Stimulated activated CD4-positive, alpha-beta T cell treated with anti-CD3 and anti-CD28 coated beads, Interleukin-4, amount 100 ng/mL, for 1 hour (primary cell): ENCODE measurements at places on chromosomes 7 and 10.
A peak's percentile ranks its signal among the peaks of the same experiment; 100 is the strongest.

- DNase-seq = no peak
Observed at GRCh38 chr7:102925976-102926782, 13.4 kb downstream of the LRRC17 start.

GRCh38 chr10:100909501-100910263 is 3.1 kb upstream of the SLF2 start:
- no peak for DNase-seq

- DNase-seq = no peak
Observed at GRCh38 chr7:70788276-70788675, 343.7 kb upstream of the GALNT17 start.

- DNase-seq = no peak
Observed at GRCh38 chr10:31036209-31036608, 4.5 kb upstream of the ZNF438 start.

- no peak for DNase-seq
Observed at GRCh38 chr10:85265121-85265520, 936.7 kb downstream of the CCSER2 start.

GRCh38 chr10:22323538-22324305 is 2.8 kb downstream of the BMI1 start:
- no peak for DNase-seq

DNA sequence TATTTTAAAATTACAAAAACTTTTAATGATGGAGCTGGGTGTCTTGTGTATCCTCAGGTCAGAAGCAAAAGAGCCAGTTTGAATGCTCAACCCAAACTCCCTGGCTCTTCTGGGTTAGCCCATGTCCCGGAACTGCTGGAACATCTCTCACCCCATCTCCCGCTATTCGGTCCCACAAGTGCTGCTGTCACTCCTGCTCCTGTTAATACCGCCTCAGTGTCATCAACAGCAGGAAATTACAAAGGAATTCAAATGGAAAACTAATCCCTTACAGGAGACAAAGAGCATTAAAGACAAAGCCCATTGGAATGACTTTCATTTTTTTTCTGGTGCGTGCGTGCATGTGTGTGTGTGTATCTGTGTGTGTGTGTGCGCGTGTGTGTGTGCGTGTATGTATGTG is 112.0 kb upstream of the C7orf33 start:
- DNase-seq = no peak

- peak; percentile 16 for DNase-seq
Observed at GRCh38 chr10:62724465-62724864, 80.1 kb upstream of the ADO start.

DNA sequence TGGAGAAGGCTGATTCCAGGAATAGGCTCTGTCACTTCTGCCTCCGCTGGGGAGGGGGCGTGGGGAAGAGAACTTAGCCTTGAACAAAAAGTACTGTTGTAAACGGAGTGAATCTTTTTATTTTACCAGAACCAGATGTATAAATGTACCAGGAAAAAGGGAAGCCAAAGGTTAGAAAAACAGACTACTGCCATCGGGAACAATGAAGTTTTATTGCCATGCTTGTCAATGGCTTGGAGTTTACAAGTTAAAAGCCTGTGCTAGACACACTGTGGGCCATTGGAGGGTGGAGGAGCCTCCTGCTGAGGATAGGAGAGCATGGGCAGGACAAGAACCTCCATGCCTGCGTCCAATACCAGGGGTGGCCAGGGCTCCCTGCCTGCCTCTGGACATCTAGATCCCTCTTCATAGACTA is 161.7 kb upstream of the LYZL2 start:
- no peak for DNase-seq

GRCh38 chr10:35409094-35409582 is 72.8 kb downstream of the CCNY start:
- DNase-seq = no peak

DNA sequence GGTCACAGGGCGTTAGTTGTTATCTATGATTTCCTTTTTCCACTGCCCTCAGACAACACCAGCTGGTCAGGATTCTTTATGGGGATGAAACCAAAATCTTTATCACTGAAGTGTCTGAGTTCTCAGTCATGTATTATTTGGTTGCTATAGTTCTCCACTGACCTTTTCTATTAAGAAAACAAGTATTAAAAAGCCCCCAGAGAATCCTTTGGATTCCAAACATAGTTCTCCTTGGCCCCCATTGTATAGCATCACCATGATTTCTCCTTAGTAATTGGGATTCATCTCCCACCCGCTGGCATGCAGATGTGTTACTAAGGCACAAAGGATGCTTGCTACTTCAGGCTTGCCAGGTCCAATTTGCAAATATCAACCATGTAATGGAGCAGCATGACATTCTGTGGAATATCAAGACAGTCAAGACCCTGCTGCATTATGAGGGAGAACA is 94.3 kb downstream of the IQUB start:
- no peak for DNase-seq

DNA sequence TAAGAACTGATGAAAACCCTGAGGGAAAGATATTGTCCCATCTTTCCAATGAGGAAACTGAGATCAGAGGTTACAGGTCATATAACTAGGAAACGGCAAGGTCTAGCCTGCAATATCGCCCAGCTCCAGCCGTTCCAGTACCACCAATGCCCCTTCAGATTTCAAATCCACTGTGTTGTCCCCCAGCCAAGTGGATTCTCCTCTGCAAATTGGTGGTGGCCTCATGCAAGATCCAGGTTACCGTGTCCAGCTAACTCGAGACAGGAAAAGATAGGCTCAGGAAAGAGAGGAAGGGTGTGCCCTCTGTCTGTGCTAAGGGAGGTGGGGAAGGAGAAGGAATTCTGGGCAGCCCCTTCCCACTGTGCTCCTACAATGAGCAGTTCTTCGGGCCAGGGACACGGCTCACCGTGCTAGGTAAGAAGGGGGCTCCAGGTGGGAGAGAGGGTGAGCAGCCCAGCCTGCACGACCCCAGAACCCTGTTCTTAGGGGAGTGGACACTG is 25.3 kb downstream of the PRSS2 start:
- DNase-seq = no peak

DNA sequence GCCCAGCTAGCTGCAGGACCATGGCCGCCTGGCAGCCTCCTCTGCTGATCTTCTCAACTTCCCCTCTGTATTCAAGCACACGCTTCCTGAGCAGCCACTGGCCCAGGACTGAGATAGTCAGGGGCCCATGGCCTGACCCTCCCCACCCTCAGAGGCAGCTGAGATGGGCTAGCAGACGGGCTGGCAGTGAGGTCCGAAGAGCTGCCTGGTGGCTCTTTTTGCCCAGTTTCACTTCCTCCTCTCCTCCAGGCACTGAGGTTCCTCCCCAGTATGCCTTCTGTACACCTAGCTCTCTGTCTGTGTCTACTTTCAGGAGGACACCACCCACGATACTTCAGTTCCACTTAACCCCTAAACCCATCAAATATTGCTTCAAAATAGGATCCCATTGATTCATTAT is 395.6 kb downstream of the TNS3 start:
- no peak for DNase-seq

DNA sequence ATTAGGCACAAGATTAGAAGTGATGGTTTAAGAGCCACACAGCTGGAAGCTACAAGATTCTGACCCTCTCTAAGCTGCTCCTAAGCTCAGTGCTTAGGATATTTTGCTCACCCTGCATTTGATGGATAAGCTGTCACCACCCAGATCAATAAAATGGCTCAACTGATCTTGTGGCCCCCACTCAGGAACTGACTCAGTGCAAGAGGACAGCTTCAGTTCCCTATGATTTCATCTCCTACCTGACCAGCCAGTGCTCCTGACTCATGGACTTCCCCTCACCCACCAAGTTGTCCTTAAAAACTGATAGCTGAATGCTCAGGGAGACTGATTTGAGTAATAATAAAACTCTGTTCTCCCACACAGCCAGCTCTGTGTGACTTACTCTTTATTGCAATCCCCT is 833.8 kb downstream of the GRID1 start:
- no peak for DNase-seq

DNA sequence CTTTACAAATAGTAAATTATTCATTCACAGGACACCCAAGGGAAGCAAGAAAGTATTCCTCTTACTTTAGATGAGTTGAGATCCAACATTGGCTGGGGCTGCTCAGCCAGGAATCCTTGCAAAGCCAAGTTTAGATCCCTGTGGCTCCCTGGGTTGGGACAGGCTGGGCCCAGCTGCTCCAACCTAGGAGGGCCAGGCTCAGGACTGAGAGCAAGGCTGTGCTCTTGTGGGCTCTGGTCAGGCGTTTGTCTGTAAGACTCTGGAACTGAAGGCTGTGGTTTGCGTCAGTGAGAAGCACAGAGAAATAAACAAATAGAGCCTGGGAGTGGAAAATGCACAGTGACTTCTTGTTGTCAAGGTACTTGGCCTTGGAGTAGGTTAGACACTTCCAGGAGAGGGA is 53.2 kb upstream of the TMEM273 start:
- no peak for DNase-seq

DNA sequence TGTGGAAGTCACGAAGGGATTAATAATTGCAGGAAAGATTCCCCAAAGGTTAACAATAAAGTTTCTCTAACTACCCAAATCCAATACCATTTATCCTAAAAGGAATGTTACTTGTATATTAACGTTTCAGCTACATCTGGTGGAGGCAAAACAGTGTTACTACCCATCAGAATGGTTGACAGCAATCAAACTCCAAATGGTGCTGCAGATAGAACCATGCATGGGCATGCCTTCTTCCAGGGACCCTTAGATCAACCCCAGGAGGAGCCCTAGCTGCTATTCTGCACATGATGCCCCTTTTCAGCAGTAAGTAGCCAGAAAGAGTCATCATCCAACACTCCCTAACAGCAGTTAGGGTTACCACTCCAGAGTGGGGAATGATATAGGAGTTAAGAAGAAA is 336.3 kb downstream of the GRID1 start:
- no peak for DNase-seq

DNA sequence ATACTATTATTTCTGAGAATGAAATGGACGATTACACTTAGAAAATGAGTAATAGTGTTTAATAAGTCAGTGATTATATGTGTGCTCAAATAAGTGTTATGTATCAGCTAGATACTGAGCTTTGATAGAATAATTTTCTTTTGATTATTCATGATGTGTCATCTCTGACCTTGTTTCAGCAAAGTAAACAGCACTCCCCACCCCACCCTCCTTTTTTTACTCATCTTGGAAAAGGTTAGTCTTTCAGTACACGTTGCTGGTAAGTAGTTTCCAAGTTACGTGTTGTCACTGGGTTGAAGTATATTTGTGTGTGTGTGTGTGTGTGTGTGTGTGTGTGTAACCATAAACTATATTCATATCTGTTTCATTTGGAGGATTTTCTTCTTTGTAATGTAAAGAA is 84.1 kb downstream of the GNAI1 start:
- no peak for DNase-seq

GRCh38 chr10:792792-793100 is 103.3 kb upstream of the DIP2C start:
- DNase-seq = no peak

GRCh38 chr7:81926-82756 is 110.2 kb upstream of the FAM20C start:
- no peak for DNase-seq

GRCh38 chr7:123797673-123798531 is 47.1 kb upstream of the HYAL4 start:
- no peak for DNase-seq
